ENCODE measurements at places on chromosomes 1 and 21.

DNA sequence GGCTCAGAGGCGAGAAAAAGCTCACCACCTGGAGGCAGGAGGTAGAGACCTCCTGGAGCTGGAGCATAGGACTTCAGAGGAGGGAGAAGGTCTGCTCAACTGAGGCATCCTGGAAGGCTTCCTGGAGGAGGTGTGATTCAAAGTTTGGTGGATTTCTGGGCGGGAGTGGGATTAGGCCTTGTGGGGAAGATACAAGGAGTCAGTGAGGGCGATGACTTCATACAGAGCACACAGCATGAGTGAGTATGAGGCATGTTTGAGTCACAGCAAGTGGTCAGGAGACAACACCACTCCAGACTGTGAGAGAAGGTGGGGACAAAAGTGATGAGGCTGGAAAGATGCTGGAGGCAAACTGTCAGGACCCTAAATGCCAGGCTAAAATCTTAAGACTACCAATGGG is 77.6 kb downstream of the MATN1 start:
- no peak for DNase-seq

DNA sequence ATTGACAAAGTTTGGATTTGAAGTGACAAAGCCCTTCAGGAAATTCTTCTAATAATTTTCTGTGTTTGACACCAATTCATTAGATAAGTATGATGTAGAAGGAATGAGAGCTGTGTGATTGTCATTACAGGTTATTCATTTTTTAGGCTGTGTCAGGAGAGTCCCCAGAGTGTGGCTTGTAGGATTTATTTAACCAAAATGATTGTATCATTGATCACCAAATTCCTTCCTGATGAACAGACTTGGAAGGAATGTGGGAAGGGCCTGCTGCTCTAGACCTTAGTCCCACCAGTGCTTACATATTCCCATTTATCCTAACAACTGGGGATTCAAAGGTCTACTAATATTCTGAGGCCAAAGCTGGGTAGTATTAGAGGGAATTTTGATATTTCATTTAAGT is 383.3 kb upstream of the KAZN start:
- no peak for DNase-seq

GRCh38 chr1:64540265-64540791 is 70.4 kb downstream of the CACHD1 start:
- no peak for DNase-seq

DNA sequence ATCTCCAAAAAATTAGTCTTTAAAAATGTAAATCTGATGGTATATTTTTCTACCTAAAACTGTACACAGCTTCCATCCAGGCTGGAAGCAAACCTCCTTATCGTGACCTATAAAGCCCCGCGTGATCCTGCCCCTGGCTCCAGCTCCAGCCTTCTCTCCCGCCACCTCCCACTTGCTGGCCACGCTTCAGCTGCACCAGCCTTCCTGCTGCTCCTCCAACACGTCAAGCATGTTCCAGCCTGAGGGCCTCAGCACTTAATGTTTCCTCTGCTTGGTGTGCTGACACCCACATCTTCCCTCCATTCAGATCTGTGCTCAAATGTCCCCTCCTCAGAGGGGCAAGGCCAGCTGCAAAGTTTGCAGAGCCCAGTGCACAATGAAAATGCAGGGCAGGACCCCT is 123.5 kb upstream of the MAGI3 start:
- DNase-seq: no peak

GRCh38 chr1:164950541-164950986 is 391.6 kb downstream of the PBX1 start:
- no peak for DNase-seq
